ENCODE measurements at places on chromosomes 5 and 9.
A peak's percentile ranks its signal among the peaks of the same experiment; 100 is the strongest.

DNA sequence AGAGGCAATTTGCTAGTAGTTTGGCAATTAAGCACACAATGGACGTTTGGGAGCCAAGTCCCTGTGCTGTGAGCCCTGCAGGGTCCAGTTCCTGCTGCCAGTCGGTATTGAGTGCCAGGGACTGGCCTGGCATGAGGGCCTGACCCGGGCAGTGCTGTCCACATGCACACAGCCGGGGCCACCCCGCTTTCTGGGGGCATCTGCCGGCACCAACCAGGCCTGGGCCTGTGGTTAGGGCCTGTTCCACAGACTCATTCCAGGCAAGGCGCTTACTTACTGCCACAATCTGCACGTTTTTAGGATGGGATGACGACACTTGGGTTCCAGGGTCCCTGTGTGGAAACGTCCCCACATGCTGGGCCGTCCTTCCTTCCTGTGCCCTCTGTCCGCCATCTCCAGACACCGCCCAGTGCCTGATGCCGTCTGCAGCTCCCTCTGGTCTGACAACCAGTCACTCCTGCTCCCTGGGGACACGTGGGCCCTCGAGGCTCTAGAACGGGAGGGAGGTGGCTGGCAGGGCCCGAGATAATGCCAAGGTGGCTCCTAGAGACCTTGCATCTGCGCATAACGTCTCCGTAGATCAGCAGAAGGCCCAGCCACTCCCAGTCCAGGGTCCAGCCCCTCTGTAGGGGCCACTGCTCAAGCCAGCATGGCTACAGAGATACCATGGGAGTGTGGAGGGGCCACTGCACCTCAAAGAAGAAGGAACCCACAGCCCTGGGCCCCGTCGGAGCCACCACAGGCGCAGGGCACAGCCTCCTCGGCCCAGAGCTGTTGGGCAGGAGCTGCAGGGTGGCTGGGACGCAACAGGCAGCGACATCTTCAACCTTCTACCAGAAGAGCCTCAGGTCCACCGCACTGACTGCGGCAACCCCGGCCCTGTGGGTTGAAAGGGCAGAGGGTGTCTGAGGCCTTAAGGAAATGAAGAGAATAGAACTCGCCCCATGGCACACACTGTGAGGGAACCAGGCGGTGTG lies 24.7 kb downstream of the SLC9A3 start:
- no peak for DNase-seq

DNA sequence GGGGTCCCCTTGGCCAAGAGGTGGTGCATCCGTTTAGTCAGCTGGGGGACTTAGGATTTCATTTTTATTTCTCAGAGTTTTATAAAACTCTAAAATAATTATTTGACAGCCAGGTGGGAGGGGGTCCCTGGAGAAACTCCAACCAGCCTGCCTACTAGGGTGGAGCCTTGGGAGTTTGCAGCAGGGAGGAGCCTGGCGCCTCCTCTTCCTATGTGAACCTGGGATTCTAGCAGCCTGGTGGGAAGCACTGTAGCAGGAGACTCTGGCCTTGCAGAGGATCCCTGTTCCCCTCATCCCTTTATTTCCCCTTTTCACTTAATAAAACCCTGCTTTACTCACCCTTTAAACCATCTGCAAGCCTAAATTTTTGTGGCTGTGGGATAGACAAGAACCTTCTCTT lies 50.8 kb downstream of the FXN start:
- DNase-seq, result no peak

- no peak for DNase-seq
These were observed 374.4 kb upstream of the CCNH start for GRCh38 chr5:87787086-87787485.

- DNase-seq, result peak; percentile 12
These were observed 694 bp upstream of the PLIN2 start for GRCh38 chr9:19127871-19128500.

DNA sequence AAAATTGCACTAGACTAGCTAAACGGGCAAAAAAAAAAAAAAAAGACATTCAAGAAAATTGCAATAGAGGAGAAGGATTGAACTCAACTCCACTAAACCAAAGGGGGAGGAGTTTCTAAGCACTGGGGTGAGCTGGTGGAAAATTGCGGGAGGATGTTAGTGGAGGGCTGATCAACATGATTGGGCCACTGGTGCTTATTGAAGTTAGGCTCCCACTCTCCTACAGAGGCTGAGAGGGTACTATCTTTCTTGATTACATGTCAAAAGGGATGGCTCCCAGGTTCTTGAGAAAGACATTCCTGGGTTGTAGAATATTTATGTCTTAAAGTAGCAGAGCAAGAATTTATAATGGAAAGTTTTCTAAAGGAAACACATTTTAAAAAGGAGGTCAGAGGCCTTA lies 38.0 kb downstream of the CAMK4 start:
- DNase-seq, result no peak

GRCh38 chr5:83924171-83924570 lies 203.5 kb upstream of the HAPLN1 start:
- no peak for DNase-seq

GRCh38 chr5:171783051-171783450 lies 2.6 kb upstream of the SMIM23 start:
- DNase-seq, result no peak

DNA sequence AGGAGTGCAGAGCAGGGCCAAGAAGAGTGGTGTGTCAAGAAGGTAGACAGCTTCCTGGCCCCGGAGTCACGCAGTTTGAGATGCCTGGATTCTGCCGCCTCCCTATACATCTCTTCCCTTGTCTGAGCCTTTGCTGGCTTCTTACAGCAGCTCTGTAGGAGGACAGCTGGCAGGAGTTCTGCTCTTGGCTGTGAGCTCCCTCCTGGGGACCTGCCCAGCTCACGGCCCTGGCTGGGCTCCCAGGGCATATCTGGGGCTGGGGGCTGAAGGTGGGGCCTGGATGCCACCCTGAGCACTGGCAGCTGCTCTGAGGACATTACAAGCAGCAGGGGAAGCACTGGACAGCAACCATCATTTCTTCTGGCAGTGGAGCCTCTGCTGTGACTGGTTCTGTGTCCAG lies 786 bp upstream of the TSSK1B start:
- no peak for DNase-seq

DNA sequence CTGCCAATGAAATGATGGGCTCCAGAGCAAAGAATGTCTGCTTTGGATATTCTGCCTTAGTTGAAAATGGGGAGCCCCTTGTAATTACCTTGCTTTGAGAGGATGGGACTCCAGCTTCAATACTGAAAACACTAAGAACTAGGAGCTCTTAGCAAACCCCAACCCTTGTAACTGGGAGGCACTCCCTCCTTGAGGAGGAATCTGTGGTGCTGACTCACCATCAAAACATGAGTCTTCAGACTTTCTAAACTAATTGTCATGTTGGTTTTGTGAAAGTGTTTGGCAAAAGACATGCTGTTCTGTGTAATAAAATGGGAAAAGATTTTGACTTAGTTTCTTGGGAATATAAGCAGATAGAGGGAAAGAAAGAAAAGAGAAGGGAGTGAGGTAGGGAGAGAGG lies 91.9 kb upstream of the PTPRD start:
- no peak for DNase-seq

DNA sequence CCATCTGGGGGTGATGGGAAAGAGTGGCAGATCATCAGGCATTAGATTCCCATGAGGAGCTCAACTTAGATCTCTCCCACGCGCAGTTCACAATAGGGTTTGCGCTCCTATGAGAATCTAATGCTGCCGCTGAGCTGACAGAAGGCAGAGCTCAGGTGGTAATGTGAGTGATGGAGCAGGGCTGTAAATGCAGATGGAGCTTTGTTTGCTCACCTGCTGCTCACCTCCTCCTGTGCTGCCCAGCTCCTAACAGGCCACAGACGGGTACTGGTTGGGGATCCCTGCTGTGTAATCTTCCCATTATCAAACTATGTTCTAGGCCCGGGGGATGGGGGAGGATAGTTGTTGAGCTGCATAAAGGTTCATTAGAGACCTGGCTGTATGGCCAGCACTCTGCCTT lies 58.4 kb downstream of the UGCG start:
- no peak for DNase-seq

DNA sequence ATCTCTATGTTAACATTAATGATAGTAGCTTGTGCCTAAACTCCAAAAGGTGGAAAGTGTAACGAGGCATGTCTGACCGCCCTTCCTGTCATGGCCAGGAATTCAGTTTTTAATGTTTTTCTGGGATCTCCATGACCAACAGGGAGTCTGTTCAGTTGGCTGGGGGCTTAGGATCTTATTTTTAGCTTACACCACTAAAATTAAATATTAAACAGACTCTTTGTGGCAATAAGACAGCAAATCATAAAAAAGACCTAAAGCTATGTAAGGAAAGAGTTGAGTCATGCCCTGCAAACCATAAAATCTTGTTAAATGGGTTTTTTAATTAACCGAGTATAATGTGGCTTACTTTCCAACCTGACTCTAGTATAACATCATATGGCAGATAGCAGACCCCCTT lies 247.8 kb downstream of the DIRAS2 start:
- no peak for DNase-seq

- DNase-seq, result no peak
These were observed 661.6 kb upstream of the C9orf72 start for GRCh38 chr9:28234894-28235277.

- DNase-seq, result no peak
These were observed 257.6 kb downstream of the ARHGEF28 start for GRCh38 chr5:73883646-73884045.

DNA sequence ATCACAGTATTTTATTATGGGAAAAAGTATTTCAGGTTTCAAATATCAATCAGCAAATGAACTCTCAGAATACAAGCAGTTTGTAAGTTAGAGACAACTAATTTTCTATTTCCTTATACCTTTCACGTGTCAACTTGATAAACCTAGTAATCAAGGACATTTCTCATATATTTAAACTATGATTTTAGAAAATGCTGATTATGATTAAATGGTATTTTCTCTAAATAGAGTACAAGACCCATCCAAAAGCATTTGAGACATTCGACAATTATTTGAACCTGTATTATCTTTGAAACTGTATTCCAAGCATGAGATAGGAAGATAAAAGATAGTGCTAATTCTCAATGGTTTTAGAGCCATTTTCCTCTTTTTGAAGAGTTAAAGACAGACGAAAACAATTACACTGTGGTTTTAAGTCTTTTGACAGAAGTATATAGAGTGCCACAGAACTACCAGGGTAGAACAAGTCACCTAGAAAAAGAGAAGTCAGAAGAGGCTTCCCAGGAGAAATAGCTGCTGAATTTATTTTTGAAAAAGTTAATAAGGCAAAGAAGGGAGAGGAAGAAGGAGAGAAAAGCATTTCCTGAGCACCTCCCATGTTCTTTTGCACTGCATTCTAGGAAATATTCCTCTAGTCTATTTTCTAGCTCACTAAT lies 5.6 kb downstream of the MEIKIN start:
- DNase-seq, result no peak

GRCh38 chr9:13942695-13943094 lies 371.2 kb downstream of the NFIB start:
- no peak for DNase-seq

- no peak for DNase-seq
These were observed 30.5 kb downstream of the NTRK2 start for GRCh38 chr9:84699984-84700383.

DNA sequence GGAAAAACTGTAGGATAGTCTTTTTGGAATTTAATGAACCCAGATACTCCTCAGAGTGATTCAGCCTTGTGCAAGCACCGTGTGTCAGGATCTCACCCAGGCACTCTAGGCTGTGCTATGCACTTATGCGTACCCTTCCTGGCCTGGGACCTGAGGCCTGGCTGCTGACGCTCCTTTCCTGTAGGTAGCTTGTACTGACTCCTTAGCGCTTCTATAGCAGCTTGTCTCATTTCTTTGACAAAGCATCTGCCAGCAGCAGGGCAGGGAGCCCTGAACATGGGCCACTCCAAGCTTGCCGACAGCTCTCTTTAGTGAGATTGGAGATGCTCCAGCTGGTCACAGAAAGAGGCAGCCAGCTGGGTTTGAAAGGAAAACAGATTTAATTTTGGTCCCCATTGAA lies 147.3 kb downstream of the SGCD start:
- no peak for DNase-seq

GRCh38 chr5:142015781-142016533 lies 3.1 kb upstream of the GNPDA1 start:
- DNase-seq, result no peak

- no peak for DNase-seq
These were observed 651.3 kb upstream of the MEF2C start for GRCh38 chr5:89534331-89534730.

GRCh38 chr5:78677777-78678668 lies 29.5 kb upstream of the LHFPL2 start:
- no peak for DNase-seq

- no peak for DNase-seq
These were observed 53.4 kb downstream of the MAN2A1 start for GRCh38 chr5:109743041-109743531.

DNA sequence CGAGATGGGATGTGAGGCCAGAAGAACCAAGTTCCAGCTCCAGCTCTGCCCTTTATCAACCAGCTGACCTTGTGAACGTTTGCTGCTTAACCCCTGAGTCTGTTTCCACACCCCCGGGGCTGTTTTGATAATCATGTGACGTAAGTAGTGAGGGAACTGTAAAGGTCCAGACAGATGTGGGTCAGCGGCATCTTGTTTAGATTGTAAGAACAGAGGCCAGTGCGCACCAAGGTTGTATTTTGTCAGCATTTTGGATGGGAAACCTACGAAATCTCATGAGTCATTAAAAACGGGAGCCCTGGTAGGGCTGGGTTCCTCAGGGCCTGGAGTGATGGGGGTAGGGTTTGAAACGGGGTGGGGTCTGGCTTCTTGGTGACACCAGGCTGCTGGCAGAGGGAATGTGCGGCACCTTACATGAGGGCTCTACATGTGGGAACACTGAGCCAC lies 13.8 kb upstream of the COL15A1 start:
- no peak for DNase-seq

- peak; percentile 64 for DNase-seq
These were observed 23.9 kb upstream of the MAPK9 start for GRCh38 chr5:180315762-180316212.

DNA sequence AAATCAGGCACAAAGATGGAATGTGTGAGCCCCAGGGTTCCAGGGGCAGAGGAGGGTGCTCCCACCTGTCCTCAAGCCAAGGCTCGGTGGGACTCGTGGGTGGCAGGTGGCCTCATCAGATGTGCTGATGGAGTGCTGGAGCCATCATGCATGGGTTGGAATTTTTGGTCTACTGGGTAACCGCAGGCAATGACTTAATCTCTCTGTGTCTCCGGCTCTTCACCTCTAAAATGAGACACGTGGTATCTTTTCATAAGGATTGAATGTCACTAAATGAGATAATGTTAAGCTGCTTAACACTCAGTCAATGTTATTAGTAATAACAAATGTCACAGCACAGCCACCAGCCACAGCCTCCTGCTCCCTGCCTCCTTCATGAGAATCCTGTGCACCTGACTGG lies 245.5 kb downstream of the HSPA4 start:
- DNase-seq, result no peak

- no peak for DNase-seq
These were observed 50.6 kb downstream of the RASEF start for GRCh38 chr9:83012168-83012921.
